ENCODE measurements at places on chromosomes 2 and 18.

GRCh38 chr18:44654573-44654972, 26.1 kb upstream of the SETBP1 start:
- DNase-seq = no peak

- peak; percentile 15 for DNase-seq
These were observed 104.1 kb upstream of the SEC11C start for GRCh38 chr18:59035591-59035990.

GRCh38 chr2:43240766-43241150, 14.4 kb upstream of the ZFP36L2 start:
- DNase-seq = no peak

DNA sequence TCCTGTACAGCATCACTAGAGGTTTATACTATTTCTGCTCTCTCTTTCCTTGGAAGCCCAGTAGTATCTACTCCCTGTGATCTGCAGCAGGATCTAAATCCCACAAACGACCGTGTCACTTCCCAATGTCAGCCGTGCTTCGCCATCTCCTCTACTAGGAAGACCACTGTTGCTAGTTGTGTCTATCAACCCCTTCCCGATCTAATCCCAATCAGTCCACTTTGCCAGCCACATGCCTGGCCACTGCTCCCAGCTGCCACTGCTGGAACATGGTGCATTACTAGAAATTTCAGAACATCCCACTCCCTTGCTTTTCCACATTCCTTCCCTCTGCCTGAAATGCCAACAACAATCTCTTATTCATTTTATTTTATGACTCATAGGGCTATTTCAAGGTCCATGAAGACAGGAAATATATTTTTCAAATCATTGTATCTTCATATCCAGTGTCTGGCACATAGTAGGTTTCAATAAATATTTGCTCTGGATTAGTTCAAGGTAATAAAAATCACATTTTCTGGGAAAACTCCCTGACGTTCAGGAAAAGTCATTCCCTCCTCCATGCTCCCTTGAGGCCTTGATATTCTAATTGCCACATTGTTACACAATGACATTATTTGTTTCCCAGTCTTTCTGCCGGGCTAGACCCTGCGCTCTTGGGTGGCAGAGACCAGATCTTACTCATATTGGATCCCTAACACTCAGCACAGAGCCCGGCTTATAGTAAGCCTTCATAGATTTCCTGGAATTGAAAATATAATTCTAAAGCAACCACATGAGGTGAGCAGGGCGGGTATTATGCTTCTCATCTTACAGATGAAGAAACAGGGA, 2.1 kb upstream of the TRIB2 start:
- no peak for DNase-seq

GRCh38 chr2:121469356-121469755, 61.3 kb upstream of the RNU4ATAC start:
- DNase-seq = no peak

- DNase-seq = no peak
These were observed 336.2 kb downstream of the TXNL1 start for GRCh38 chr18:56302156-56302555.

DNA sequence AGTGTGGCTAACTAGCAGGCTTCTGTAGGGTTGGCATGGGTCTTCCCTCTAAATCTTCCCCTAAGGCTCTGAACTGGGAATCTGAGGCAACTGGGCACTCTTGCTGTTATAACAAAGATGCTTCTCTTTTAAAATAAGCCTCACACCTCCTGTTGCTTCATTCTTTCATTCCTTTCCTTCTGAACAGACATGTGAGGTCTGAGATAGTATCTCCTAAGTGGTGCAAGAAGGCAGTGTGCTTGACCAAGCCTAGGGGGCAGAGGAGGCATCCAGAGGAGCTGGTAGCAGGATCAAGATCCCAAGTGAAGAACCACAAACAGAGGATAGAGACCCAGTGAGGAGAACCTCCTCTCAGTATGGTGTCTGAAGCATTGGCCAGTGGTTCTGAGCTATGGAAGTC, 90.9 kb downstream of the TTC27 start:
- no peak for DNase-seq

GRCh38 chr2:152543717-152544116, 173.5 kb downstream of the PRPF40A start:
- no peak for DNase-seq

- DNase-seq = peak; percentile 88
These were observed 20.7 kb downstream of the B3GNT2 start for GRCh38 chr2:62216616-62217015.

DNA sequence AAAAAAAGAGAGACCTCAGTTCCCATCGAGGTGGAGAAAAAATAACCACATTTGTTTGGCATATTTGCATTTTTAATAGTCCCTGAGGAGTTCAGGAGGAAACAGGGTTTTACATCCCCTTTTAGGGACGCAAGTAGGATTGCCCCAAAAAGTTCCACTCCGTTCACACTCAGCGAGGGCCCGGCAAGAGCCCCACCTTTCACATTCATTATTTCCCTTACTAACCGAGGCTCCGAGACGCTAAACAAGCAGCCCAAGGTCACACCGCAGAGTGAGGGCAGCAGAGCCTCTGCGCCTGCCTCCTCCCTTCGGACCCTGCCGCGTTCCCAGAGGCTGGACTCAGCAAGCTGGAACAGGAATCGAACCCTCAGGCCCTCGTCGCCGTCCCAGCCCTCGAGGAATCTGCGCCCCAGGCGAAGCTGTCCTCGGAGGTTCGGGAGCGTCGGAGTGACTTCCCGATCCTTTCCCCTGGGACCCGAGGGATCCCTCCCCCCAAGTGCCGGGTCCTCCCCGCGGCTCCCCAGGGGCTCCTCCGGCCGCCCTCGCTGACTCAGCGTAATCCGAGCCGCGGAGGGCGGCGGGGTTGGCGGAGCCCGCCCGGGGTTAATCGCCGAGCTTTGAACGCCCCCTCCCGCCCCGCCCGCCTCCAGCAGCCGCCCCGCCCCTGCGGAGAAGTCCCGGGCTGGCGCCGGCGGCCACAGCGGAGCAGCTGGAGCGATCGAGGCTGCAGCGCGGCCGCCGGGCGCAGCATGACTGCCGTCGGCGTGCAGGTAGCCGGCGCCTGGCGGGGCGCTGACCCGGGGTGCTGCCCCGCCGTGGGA, at the start of gene TMEM37:
TMEM37 (plus strand) TSS at position 700 of the 821 bp plus-strand sequence; CDS start at position 750, 50 bp downstream.
- DNase-seq = no peak

DNA sequence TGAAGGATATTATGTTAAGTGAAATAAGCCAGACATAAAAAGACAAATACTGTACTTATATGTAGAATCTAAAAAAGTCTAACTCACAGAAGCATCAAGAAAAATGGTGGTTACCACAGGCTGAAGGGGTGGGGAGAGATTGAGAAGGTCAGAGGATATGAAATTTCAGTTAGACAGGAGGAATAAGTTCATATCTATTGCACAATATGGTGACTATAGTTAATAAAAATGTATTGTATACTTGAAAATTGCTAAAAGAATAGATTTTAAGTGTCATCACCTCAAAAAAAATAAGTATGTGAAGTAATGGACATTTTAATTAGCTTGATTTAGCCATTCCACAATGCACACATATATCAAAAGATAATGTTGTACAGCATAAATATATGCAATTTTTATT, 19.8 kb downstream of the ACMSD start:
- no peak for DNase-seq

DNA sequence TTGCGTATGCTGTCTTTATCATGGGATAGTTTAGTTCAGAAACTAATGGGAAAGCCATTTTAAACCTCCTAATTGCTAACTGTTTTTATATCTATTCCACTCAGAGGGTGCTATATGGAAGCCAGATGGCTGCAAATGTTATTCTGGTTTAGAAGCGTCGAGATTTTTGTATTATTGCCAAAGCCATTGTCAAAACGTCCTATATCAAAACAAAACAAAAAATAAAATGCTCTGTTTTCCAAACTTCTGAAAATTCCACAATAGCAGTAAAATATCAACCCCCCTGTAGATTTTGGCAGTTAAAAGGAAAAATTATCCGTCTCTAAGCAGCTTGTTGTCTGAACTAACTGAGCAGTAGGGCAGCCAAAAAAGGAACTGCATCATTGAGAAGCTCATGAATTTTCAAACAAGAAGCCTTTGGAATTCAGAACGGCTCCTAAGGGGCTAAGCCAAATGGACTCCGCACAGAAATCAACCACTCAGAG, 195.4 kb upstream of the CWC22 start:
- no peak for DNase-seq

DNA sequence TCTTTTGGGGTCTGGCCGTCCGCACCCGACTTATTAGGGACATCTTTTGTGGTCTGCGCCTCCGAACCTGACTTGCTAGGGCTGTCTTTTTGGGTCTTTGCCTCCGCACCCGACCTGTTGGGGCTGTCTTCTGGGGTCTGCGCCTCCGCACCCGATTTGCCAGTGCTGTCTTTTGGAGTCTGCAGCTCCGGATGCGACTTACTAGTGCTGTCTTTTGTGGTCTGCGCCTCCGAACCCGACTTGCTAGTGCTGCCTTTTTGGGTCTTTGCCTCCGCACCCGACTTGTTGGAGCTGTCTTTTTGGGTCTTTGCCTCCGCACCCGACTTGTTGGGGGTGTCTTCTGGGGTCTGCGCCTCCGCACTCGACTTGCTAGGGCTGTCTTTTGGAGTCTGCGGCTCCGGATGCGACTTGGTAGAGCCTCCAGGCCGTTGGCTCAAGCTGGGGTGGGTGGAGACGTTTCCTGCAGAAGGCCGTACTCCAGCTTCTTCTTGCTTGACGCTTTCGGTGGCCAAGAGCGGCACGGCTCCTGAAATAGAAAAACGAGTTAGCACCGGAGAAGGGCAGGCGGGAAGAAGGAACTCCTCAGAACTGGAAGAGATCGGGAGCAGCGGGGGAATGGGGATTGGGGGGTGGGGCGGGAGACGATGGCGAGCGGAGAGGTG, 498 bp downstream of the TGOLN2 start:
- DNase-seq = peak; percentile 66

DNA sequence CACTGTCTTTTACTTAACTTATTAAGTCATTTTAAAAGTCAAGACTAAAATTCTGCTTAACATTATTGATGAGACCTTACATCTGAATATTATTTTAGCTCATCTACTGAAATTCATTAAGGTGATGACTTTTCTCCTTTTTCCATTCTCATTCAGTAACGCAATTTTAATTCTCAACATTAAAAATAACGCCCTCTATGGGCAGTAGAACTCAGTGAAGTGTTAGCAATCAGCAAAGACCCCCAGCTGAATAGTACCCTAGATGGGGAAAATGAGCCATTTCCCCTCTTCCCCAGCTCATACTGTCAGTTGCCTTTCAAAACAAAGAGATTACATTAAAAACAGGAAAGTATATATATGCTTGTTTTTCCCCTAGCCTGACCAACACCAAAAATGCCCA, 203.3 kb downstream of the NR4A2 start:
- no peak for DNase-seq

DNA sequence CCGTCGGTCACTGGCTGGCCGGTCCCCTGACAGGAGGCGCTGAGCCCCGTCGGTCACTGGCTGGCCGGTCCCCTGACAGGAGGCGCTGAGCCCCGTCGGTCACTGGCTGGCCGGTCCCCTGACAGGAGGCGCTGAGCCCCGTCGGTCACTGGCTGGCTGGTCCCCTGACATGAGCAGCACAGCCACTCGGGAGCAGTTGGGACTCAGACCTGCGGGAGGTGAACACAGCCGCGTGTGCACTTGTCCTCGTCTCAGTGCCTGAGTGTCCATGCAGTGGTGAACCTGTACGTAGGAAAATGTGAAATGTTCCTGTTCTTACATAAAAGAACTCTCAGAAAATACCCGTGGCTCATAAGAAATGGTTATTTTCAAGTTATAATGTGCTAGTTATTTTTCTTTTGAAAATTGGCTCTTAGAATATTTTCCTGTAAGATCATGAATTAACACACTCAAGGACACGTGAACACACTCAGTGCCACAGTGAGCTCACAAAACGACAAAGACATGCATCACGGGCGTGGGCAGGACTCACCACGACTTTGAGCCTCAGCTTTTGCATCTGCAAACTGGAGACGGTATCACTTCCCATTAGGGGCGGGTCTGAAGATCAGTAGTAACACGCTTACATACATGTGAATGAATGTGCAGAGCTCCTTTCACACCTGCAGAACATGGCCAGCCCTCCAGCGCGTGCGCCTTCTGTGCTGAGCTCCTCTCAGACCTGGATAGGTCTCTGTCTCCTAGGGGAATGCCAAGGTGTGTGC, 21.1 kb upstream of the NFATC1 start:
- no peak for DNase-seq

GRCh38 chr18:61655630-61656029, 237.2 kb downstream of the RNF152 start:
- DNase-seq = no peak

DNA sequence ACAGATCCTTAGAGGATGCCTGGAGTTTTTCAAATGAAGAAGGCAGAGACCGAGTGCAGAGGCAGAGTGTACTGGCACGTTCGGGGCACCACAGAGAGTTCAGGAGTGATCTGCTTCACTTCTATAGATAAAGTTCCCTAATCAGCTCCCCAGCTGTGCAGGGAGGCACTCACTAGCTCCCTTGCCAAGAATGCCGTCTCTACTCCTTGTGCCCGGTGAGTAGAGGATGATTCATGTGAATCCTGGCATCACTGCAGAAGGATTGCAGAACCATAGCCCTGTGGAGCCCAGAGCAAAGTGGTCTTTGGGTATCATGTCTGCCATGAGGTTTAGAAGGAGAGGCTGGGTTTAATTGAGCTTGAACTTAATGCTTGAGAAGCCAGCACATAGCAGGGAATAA, 510.1 kb upstream of the RAB6C start:
- no peak for DNase-seq

DNA sequence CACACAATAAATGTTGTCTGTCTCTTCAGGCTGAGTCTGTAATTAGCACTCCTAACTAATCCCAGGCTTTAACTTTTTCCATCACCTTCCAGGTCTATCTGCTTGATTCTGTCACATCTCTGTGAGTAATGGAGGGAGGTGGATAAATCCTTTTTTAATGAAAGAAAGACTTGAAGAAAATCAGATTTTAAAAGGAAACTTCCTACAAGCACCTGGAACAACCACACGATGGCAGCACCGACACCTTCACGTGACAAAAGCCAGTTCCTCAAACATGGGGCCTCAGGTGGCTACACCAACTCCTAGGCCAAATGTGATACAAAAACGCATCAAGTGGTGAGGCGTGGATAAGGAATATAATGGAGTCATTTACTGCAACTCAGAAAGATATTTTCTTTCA, 41.8 kb downstream of the TGFBRAP1 start:
- DNase-seq = peak; percentile 75

- DNase-seq = no peak
These were observed 21.8 kb downstream of the ATAD2B start for GRCh38 chr2:23905155-23905554.

GRCh38 chr2:161381546-161381945, 34.6 kb upstream of the TBR1 start:
- DNase-seq = no peak

GRCh38 chr2:119947535-119947934, 65.3 kb upstream of the EPB41L5 start:
- DNase-seq = no peak

DNA sequence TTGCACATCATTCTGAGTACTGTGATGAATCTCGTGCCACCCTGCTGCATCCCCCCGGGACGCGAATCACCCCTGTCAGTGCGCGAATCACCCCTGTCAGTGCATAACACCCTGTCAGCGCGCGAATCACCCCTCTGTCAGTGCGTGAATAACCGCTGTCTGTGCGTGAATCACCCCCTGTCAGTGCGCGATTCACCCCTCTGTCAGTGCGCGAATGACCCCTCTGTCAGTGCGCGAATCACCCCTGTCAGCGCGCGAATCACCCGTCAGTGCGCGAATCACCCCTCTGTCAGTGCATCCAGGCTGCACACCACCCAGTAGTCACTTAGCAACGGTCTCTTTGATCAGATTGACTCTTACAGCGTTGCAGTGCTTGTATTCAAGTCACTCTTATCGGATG, 134.4 kb upstream of the TPO start:
- DNase-seq = no peak

GRCh38 chr2:127545189-127545588, 9.7 kb downstream of the MYO7B start:
- no peak for DNase-seq

- DNase-seq = no peak
These were observed 17.2 kb downstream of the SLC30A3 start for GRCh38 chr2:27245626-27246025.
